ENCODE measurements at places on chromosomes 11 and 22.

DNA sequence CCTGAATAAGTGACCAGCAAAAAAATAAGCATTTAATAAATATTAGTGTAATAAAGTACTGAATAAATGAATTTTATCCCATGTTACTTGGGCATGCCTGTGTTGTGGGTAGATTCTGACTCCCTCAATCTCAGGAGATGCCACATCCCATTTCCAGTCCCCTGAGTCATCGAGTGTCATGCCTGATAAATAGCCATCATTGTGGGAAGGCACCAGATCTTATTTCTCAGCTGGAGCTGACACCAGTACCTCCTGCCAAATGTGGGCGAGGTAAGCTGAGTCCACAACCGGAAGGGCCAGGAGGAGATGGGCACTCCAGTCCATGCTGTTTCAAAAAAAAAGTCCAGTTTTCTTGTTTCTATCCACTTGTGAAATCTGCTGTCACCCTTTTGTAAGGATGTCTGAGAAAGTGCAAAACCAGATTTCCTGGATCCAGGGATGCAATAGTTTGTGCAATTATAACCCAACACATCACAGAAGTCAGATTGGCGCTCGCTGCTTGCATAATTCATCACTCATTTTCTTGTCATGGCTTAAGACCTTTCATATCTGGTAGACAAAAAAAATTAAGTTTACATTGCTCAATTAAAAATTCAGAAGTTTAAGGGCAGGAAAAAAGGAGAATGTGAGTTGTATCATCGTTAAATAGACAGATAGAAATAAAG is 311.6 kb downstream of the MIAT start:
- no peak for DNase-seq

GRCh38 chr22:20174785-20175596 is 24.1 kb upstream of the CCDC188 start:
- DNase-seq, result no peak

- DNase-seq, result no peak
These were observed 22.9 kb downstream of the FAR1 start for GRCh38 chr11:13691286-13691899.

DNA sequence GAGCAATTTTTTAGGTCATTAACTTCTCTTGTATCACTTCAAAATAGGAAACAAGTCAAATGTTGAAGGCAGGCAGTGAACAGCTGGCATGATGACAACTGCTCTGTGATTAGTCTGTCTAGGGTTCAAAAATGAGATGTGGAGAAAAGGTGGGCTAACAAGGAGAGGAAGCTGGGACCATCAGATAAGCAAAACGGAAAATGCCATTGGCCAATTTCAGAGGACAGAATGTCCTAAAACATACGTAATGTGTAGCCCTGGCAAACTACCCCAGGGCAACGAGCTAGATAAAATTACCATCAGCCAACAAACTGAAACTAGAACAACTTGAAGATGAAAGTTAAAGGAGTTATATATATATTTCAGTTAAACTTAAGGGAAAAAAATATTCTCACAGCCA is 93.2 kb downstream of the RELT start:
- no peak for DNase-seq

- DNase-seq, result no peak
These were observed 22.1 kb upstream of the PEX26 start for GRCh38 chr22:18055619-18056160.

DNA sequence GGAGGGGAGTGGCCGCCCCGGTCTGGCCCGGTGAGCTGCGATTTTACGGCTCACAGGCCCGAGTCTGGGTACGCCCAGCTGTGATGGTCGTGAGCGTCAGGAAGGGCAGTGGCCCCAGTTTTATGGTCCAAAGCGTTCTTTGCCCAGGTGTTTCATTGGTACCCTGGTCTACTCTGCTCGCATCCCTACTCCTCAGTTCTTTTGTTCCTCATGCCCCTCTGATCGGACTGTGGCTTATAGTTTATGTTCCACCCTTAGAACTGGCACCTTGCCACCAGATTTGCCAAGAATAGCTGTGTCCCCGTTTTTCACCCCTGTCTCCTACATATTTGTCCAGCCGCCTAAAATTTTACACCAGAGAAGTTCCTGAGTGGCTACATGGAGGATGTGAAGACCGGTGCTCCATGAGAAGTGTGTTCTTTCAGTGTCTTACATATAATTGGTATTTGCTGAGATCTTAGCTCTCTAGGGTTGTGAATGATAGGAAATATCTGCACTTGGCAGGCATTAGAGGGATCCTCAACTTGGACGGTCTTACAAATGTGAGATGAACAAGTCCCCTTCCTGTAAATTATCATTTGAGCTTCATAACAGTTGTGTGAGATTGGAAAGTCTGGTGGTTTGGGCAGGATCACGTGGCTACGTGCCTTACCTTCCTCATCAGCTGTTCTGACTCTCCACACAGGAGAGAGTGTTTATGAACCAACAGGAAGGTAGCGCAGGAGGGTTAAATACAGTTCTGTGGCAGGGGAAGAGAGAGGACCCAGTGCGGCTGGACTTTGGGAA is 1.1 kb downstream of the PANX1 start:
- DNase-seq, result no peak

- DNase-seq, result no peak
These were observed 4.7 kb downstream of the DDIAS start for GRCh38 chr11:82906236-82906635.

- DNase-seq, result no peak
These were observed 44.2 kb downstream of the LMO1 start for GRCh38 chr11:8219257-8220021.

DNA sequence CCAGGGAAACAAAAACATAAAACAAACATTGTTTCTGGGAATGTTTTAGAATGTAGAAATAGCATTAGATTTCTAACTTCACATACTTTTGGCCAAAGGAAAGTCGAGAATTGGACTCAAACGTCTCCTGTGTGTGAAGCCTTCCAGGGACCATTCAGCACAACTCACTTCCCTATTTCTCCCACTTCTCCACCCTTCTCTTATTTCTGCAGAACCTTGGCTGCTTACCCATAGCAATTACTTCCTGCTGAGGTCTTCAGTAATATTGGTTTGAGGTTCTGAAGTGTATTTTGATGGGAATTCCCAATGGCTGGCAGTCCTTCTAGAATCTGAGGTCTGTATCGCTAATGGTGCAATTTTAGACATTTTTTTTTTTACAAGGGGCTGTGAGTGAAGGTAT is 158.3 kb upstream of the SNX19 start:
- DNase-seq, result no peak

GRCh38 chr11:13629779-13630178 is 38.7 kb upstream of the FAR1 start:
- DNase-seq, result no peak

DNA sequence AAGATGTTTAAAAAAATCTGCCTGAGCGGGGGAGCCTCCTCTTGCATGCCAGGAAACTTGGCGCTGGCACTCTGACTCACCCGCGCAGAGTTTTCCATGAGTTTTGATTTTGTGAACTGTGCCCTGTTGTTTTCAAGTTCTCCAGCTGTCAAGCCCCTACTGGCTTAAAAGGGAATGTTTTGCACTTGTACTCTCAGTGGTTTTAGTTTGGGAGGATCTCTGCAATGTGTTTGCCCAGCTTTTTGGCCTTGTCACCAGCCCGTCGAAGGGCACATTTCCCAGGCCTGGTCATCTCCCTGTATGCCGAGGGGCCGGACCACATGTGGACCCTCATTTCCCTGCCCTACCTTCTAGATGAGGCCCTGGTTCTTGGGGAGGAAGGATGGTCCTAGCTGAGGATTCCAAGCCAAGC is 12.2 kb downstream of the MRGPRF start:
- DNase-seq, result no peak

DNA sequence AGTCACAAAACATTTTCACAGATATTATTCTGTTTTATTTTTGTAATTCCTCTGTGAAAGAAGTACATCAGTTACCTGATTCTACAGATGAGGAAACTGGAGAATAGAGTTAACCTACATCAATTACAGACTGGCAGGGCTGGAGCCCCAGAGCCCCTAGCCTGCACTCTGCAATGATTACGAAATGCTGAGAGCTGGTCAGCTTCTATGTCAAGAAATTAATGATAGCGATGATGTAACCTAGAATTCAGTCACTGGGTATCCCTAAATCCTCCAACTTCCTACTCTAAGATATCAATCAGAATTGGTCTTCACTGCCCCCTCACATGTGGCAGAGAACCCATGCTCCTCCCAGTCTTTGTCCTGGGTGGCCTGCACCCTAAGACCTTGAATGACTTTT is 273.5 kb upstream of the PLET1 start:
- no peak for DNase-seq

GRCh38 chr22:31572939-31573338 is 76.6 kb downstream of the SFI1 start:
- DNase-seq, result no peak

GRCh38 chr11:37544491-37544890 is 946.5 kb upstream of the RAG2 start:
- no peak for DNase-seq

GRCh38 chr11:20488352-20488751 is 100.8 kb downstream of the PRMT3 start:
- no peak for DNase-seq
